ENCODE measurements at places on chromosomes 12 and 14. TPM values are rescaled to one million over a fixed set of nuclear protein-coding genes. Genes with fewer than 3 reads are reported as not detected.

Gene HOXC12
- not detected for total RNA-seq

Gene SLC6A12
- under 0.01 TPM for total RNA-seq

Gene PTMS
- 29.5 TPM for total RNA-seq

GRCh38 chr12:1006255-1006654 is 15.2 kb downstream of the ERC1 start:
- DNase-seq = no peak

GRCh38 chr12:56223571-56224101 is 506 bp upstream of the NABP2 start:
- no peak for DNase-seq

DNA sequence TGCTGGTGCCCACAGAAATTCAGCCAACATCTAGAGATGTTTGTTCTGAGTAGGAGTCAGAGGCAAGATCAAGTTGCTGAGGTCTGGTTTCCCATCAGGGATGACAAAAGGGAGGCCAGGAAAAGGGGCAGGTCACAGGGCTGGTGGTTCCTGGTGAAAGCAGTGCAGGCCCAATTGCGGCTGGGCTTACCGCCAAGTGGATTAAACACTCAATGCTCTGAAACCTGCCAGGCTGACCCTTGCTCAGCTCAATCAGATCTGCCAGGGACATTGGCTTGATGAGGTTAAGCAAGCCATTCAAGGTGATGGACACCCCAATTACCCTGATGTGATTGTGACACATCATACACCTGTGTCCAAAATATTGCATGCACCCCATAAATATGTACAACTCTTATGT is 5.5 kb upstream of the OAS1 start:
- no peak for DNase-seq

DNA sequence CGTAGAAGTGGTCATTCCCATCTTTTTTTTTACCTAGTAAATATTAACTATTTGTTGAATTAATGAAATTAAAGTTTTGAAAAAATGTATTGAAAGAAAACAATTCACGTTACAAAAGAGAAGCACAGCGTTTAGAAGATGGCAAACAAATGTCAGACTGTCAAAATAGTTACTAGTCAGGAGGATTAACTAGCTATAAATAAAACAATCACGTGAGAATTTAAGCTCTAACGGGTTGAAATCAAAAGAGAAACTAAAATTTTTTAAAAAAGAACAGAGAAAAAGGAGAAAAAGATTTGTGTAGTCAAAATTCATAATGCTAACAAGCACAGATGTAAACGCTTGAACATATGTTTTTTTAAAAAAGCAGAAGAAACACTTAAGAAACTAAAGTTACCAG is 26.4 kb downstream of the DDHD1 start:
- peak; percentile 38 for DNase-seq

DNA sequence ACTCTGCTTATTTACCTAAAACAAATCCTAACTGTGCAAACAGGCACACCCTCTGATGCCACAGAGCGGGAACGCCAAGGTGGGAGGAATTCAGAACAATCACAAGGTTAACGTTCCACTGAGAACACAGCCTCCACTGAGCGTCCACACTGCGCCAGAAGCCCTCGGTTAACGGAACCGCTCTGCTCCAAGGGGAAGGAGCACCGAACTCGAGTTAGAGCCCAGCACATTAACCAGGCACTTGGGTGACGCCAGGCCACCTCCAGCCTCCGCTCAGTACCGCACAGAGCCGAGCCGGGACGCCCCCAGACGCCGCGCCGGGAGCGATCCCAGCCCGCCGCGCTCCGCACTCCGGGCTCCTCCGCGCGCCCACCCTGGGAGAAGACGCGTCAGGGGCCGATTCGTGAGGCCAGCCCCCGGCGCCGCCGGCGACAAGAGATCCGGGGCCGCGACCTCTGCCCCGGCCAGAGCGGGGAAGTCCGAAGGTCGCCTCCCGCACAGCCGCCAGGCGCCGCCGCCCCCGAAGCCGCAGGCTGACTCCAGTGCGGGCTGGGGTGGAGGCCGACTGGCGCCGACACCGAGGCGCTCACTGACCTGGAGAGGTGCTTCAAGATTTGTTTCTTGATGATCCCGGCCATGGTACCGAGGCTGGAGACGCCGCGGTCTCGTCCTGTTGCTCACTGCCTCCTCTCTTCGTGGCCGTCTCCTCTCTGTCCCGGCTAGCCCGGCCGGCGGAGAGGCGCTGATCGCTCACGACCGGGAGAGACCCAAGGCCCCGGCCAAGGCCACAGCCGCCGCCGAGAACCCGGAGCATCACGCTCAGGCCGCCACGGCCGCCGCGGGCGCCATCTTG is 450 bp downstream of the BLTP3B start:
- no peak for DNase-seq

DNA sequence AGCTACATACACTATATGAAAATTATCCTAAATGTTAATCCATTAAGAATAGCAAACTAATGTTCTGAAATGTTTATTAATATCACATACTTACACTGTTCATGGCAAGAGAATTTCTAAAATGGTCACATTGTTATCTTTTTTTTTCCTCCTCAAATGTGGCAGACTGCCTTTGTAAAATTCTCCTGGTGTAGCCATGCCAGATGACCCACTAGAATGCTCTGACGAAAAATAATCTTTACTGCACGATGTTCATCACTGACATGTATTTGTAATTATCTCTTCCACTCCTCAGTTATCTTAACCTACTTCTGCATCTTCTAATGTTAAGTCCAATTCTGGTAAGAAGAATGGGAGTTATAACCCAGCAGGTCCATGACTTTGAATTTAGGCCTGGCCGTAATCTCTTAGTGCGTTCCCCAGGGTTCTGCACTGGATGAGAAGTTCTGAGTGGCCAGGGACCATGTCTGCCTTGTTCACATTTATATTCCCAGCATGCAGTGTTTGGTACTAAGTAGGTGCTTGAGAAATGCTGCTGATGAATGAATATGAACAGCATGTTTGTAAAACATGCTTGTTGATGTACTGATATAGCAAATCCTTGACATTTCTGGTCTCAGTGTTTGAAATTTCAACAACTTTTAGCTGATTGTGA is 46.7 kb downstream of the NOPCHAP1 start:
- DNase-seq = no peak

GRCh38 chr12:19757317-19757877 is 318.1 kb downstream of the AEBP2 start:
- peak; percentile 64 for DNase-seq

DNA sequence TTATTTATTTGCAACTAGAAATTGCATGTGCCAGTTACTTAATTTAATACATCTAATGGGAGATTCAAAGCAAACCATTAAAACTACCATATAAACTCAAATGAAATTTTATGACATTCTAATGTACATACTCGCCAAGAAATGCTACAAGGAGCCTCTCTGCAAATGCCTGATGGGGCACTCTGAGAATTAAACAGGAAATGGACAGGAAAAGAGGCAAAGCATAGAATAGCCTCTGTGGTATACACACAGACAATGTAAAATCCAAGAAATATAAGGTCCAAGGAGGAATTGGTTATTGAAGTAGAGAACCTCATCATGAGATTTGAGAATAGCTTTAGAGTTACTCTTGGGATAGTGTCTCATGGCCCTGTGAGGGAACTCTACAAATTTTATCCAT is 41.2 kb downstream of the RAB21 start:
- DNase-seq = no peak

DNA sequence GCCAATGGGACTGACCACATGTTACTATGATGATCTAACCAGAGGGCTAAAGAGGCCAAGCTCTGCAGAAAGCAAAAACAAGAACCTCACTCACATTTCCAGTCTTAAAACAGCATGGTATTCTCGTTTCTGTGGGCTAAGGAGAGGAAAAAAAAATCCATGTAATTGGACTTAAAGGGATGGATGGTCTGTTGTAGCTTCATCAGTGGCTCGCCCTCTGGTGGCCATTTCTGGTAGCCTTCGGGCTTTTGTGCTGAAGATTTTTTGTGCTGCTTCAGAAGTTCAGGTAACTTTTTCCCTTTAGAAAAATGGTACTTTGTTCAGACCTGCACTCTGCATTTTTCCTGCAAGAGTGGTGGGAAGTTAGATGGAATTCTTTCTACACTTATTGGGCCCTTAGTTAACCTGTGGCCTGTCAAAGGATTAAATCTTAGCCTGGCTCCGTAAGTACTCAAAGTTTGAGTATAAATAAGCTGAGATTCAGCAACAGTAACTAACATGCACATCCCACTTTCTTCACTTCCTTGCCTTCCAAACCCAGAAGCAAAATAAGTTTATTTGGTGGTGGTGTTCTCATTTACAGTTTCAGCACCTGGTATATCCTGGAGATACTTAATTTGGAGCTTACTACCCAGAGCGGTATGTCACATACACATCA is 22.3 kb downstream of the DCAF4 start:
- DNase-seq = peak; percentile 76

DNA sequence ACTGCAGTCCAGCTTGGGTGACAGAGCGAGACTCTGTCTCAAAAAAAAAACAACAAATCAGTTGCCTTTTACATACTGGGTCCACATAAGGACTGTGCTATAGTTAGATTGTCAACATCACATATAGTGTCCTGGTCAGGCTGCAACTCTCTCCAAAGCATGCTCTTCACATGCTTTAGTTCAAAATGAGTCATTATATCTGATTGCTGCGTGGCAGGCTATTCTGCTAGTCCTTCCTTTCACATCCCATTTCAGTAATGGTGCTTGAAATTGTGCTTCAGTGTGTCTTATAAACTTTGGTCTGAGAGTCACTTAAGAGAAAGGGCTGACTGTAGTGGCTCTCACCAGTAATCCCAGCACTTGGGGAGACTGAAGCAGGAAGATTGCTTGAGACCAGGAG is 6.9 kb downstream of the LETMD1 start:
- no peak for DNase-seq

- DNase-seq = peak; percentile 8
Observed at GRCh38 chr12:24996102-24996797, 47.3 kb upstream of the BCAT1 start.

- DNase-seq = no peak
Observed at GRCh38 chr14:104654119-104654518, 35.3 kb upstream of the INF2 start.

- DNase-seq = no peak
Observed at GRCh38 chr14:23386999-23387398, 10.2 kb downstream of the CMTM5 start.

- no peak for DNase-seq
Observed at GRCh38 chr14:38047195-38047902, 160.4 kb upstream of the SSTR1 start.

- DNase-seq = no peak
Observed at GRCh38 chr12:44380861-44381260, 495.3 kb downstream of the NELL2 start.

DNA sequence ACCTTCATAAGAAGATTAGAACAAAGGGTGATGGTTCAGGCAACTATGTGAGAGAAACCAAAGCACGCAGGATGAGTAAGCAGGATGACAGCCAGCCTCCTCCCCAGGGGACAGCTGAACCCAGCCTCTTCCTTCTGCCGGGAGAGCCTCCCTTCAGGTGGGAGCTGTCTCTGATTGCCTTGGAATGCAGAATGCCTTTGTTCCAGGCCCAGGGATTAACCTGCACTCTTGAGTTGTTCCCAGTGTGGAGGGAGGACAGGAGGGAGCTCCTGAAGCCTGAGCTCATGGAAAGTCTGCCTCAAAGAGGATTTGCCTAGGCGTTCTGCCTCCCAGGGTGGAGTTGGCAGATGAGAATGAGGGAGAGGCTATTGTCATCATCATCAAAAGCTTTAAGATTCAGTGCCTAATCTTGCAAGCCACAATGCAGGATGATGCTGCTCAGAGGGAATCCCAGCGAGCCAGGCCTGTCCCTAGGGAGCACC is 3.6 kb upstream of the KRT6A start:
- DNase-seq = peak; percentile 2

- DNase-seq = peak; percentile 94
Observed at GRCh38 chr12:52440821-52441319, 6.7 kb upstream of the KRT75 start.

- DNase-seq = no peak
Observed at GRCh38 chr12:68012712-68013111, 23.5 kb downstream of the IFNG-AS1 start.

DNA sequence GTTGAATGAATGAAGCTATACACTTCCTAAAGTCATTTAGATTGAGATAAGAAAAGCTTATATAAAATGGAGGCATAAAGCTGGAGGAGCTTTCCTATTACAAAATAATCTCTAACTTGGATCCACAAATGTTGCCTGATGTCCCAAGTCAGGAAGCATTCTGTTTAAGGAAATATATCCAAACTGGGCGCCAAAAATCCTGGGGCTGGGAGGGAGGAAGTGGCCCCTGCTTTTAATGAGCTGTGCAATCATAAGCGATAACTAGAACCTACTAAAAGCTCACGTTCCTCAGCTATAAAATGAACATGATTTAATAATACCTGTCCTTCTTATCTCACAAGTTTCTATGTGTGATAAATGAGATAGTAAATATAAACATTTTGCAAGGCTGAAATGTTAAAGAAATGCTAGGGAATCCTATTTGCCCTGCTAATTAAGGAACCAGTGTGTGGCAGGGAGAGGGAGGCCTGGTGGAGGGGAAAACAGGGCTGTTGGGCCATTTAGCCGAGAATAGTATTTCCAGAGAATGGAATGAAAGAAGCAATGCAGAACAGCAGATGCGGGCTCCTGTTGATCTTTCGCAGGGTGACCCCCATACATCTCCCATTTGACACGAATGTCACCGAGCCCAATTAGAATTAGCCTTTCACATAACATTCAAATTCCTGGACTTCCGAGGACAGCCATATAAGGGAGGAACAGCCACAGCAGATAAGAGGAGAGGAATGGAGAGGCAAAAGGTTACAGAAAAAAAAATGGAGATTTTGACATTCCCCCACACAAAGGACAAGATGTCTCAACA is 25.9 kb downstream of the DUSP6 start:
- DNase-seq = no peak

GRCh38 chr14:32602699-32603098 is 273.6 kb downstream of the AKAP6 start:
- no peak for DNase-seq

- peak; percentile 82 for DNase-seq
Observed at GRCh38 chr14:99884834-99885648, 91.8 kb downstream of the EML1 start.

DNA sequence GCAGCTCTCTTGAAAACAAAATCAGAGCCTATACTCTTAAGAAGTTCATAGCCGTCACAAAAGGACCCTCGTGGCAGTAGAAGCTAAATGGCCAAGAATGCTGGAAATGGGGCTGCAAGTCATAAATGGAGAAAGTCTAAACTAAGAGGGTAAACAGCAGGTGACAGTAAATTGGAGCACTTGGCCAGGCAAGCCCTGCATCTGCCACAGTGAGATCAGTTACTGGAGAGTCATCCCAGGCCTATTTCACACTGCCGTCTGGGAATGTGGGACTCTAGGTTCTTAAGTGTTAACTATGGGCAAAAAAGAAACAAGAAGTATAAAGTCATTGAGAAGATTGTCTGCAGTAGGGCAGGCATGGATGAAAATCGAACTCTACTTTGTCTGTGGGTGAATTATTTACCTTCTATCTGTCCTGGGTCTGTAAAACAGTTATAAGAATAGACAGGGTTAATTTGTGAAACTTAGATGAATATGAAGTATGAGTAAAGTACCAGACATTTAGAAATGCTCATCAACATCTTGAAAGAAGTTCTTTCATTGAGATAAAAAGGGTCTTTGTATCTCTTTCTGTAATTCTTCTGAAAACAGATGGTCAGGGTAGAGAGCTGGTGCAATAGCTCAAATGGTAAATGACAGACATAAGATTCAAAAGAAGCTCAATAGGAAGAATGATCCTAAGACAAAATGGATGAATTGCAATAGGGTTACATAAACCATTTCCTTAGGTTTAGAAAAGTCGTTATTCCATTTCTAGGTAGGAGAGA is 792.5 kb downstream of the DIO2 start:
- no peak for DNase-seq

Data from fibroblast of lung (primary cell).